ENCODE measurements at places on chromosomes 5 and 9.

- DNase-seq: no peak
Observed at GRCh38 chr5:153883854-153884611, 154.7 kb downstream of the FAM114A2 start.

DNA sequence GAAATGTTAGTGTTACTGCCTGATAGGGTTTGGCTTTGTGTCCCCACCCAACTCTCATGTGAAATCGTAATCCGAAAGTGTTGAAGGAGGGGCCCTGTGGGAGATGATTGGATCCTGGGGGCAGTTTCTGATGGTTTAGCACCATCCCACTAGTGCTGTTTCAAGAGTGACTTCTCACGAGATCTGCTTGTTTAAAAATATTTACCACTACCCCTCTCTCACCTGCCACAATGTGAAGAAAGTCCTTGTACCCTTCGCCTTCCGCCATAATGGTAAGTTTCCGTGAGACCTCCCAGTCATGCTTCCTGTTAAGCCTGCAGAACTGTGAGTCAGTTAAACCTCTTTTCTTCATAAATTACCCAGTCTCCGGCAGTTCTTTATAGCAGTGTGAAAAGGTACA lies 2.6 kb upstream of the RFX3 start:
- DNase-seq: peak; percentile 20

DNA sequence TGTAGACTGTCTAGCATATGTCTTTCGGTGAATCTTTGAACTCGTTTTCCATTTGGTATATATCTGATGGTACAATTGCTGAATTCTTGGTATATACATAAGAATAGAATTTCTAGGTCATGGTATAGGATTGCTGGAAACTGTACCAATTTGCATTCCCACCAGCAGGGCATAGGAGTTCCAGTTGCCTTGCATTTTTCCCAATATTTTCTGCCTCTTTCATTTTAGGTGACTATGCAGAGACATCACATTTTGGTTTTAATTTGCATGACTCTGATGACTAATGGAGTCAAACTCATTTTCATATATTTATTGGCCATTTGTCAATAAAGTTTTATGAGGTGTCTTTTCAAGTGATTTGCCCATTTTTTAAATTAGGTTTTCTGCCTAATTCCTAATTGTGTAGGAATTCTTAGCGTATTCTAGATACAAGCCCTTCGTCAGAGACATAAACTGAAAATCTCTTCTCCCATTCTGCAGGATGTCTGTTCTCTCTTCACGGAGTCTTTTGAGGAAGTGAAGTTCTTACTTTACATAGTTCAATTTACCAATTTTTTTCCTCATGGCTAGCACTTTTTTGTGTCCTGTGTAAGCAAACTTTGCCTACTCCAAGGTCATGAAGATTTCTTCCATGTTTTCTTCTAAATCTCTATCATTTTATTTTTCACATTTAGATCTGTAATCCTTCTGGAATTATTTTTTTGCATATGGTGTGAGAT lies 28.9 kb upstream of the PDCD1LG2 start:
- no peak for DNase-seq

DNA sequence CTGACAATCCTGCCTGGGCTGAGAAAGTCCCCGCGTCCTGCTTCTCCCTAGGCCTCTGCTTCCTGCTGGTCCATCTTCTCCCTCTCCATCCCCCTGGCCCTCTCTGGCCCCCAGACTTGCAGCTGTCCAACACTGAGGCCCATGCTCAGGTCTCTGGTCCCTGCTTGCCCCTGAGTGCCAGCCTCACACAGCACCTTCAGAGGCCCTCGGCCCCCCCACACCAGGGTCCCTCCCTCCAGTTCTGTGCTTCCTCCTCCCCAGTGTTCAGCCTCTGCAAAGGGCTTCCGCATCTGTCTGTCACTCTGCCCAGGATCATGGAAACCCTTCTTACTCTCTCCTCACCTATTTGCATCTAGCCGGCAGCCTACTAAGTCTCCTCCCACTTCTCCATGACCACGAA lies 62.4 kb upstream of the CTSL start:
- no peak for DNase-seq

DNA sequence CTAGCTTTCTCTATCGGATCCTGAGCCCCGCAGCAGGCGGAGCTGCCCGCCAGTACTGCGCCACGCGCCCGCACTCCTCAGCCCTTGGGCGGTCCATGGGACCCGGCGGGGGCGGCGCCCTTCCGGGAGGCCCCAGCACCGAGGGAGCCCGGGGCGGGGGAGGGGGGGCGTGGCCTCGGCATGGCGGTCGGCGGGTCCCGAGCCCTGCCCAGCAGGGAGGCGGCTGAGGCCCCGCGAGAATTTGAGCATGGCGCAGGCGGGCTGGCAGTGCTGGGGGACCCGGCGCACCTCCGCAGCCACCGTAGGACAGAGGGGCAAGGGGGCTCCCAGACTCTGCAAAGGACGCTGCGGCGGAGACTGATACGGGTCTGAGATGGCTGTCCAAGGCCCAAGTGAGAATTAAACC lies 6.8 kb downstream of the ZDHHC11B start:
- no peak for DNase-seq

GRCh38 chr5:135031813-135032694 lies 2.0 kb downstream of the PITX1 start:
- no peak for DNase-seq

GRCh38 chr5:158070859-158071258 lies 211.9 kb upstream of the CLINT1 start:
- DNase-seq: no peak

GRCh38 chr9:20783057-20784038 lies 99.3 kb downstream of the FOCAD start:
- no peak for DNase-seq

- no peak for DNase-seq
Observed at GRCh38 chr5:143026380-143026779, 256.2 kb downstream of the ARHGAP26 start.

DNA sequence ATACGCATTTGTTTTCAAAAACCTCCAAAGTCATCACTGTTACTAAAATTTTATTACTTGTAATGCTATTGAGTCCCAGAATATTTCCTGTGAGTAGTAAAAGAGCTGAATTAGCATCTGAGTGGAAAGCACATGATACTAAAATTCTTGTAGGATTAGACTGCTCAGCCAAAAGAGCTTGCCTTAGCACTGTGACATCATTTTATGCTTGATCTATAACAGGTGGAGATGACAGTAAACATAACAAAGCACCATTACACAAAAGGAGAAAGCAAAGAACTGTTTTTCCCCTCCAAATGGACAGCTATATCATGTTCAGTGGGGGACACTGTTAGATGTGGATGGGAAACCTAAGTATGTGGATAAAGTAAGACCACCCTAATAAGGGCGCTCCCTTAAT lies 5.8 kb upstream of the JAK2 start:
- DNase-seq: no peak

GRCh38 chr9:121340676-121341392 lies 29.2 kb downstream of the STOM start:
- DNase-seq: no peak

GRCh38 chr9:6715755-6716643 lies 41.8 kb upstream of the KDM4C start:
- peak; percentile 39 for DNase-seq

DNA sequence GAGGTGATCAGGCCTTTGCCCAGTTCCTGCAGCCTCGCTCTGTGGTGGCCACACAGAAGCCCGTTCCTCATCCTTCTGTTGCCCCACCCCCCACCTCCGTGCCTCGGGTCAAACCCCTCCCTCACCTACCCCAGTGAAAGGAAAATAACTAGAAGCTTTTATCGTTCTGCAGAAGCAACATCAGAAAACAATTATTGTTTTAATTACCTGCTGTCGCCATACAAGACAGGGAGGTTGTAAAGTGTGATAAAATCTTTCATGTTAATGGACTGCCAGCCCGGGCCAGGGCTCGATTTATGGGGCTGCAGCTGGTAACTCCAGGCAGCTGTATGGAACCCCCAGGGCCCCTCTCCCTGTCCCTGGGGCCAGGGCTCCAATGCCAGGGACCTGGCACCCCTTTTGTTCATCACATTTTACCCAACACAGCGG lies 20.6 kb downstream of the UNC5A start:
- DNase-seq: no peak

- DNase-seq: no peak
Observed at GRCh38 chr9:91075279-91075678, 273.7 kb downstream of the SYK start.

DNA sequence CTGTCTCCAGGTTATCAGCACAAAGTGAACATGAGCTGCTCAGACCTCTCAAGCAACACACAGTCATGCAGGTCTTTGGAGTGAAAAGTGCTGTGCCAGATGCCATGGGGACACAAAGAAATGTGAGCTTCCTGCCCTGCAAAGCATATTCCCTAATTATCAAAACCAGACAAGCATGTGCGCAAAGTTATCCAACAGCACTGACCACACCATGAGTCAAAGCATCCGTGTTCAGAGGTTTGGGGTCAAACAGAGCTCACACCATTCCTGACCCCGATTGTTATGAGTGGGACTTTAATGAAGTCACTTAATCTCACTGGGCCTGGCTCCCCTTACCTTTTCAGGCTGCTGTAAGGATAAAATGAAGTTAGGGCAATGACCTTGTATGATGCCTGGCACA lies 138.5 kb downstream of the SLIT3 start:
- DNase-seq: no peak

GRCh38 chr5:77210964-77211690 lies 647 bp downstream of the PDE8B start:
- DNase-seq: no peak

DNA sequence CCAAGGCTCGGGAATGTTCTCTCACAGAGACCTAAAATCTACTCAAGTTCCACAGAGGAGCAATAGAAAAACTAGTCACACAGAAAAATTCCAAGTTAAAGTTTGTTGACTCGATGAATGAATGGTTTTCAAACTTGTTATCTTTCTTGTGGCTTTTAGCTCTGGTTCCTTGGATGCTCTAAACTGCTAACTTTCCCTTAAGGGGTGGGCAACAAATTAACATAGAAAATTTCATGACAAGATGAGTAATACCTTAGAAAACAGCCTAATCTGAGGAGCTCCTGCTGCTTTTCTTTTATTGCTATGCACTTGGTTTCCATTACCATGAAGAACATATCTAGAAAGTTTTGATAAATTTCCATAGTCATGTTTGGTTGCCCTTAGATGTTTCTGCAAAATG lies 100.2 kb upstream of the CCDC112 start:
- DNase-seq: no peak

- no peak for DNase-seq
Observed at GRCh38 chr9:18297056-18297841, 176.7 kb upstream of the ADAMTSL1 start.

- no peak for DNase-seq
Observed at GRCh38 chr9:37302277-37302676, 120.2 kb upstream of the GRHPR start.

- DNase-seq: no peak
Observed at GRCh38 chr5:553874-554273, 29.6 kb upstream of the SLC9A3 start.

DNA sequence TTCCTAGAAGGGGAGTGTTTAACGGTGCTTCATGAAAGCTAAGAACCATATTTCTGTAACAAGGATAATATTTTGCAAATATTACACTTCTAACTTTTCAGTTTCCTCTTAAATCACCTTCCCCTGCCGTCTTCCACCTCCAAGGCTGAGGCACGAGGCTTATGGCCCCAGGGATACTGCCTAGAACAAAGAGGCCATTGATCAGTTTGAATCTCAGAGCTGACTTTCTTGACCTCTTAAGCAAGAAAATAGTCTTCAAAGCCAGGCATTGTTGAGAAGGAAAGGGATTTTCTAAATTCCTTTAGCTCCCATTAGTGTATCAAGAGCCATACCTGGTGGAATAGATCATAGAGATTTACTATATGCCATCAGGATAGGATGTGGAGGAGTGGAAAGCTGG lies 566.2 kb downstream of the BNC2 start:
- no peak for DNase-seq

DNA sequence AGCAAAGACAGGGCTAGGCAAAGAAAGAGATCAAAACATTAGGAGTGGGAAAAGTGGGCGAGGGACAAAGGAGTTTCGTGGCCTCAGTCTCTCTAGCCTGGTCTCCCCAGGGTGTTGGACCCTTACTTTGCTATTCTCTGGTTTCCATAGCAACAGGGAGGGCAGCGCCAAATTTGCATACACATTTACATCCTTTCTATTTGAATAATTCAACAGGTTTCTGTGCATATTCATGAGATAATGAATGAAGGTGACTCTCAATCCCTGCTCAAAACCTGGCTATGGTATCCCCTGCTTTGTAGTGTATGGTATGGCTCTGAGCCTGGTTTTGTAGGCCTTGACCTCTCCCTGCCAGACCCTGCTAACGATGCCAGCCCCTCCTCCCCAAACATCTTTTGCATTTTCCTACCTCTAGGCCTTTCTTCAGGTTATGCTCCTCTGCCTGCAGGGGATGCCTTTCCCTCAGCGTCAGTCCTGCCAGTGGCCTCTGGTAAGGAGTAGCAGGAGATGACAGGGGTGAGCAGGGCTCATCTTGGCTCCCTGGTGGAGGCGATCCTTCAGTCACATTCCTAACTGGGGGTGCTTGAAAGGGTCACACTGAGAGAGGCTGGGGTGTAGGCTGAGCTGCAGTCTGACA lies 9.8 kb downstream of the RPP25L start:
- DNase-seq: no peak

- no peak for DNase-seq
Observed at GRCh38 chr9:84003246-84003645, 22.6 kb downstream of the RMI1 start.

DNA sequence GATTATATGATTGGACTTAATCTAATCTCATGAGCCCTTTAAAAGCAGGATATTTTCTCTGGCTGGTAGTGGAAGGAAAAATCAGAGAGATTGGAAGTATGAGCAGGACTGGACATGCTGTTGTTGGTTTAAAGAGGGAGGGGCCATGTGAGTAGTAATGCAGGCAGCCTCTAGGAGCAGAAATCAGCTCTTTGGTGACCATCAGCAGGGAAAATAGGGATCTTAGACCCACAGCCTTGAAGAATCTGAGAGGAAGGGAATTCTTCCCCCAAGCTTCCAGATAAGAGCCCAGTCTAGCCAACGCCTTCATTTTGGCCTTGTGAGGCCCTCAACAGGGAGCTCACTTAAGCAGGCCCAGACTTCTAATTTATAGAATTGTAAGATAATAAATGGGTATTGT lies 9.5 kb downstream of the SH3GL2 start:
- DNase-seq: no peak

DNA sequence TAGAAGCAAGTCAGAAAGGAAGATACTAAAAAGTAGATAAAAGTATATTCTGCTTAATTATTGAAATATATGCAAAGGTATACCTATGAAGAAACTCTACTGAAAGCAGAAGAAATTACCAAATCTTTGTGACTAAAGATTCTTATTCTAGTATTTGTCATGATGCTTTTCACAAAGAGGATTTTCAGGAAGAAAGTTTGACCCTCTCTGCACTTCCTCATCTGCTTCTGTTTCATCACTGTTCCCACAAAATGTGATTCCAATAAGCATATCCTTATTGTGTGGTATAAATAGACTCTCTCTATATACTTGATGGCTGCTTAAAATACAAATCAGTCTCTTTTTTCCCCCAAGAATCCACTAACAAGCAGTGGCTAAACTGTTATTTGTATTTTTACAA lies 2139.6 kb upstream of the ACO1 start:
- DNase-seq: no peak

DNA sequence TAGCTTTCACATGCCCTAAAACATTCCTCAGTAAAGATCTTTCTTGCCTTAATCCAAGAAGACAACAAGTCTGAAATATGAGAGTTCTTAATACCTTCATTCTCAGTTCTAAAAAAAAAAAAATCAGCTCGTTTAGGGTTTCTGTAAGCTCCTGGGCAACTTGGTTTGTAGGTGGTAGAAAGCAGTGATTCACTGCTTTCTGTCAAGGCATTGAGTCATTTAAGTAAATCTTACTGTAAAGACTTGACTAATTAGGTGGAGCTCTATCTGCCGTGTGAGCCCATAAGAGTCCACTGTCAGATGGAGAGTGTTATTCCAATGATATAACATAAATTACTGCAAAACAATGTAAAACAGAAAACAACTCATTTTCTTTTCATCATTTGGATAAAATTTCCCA lies 56.1 kb upstream of the MAST4 start:
- no peak for DNase-seq
